Occipital lobe (tissue), 3 donors: ENCODE measurements at places on chromosomes 6 and 20. TPM values are rescaled to one million over a fixed set of nuclear protein-coding genes. Genes with fewer than 3 reads are reported as not detected.

ADGB gene
- 0.94 TPM for total RNA-seq

FAM209A gene
- total RNA-seq = not detected

GRCh38 chr6:72363844-72364740 is 257.8 kb upstream of the KCNQ5 start:
- peak; percentile 22 for DNase-seq

DNA sequence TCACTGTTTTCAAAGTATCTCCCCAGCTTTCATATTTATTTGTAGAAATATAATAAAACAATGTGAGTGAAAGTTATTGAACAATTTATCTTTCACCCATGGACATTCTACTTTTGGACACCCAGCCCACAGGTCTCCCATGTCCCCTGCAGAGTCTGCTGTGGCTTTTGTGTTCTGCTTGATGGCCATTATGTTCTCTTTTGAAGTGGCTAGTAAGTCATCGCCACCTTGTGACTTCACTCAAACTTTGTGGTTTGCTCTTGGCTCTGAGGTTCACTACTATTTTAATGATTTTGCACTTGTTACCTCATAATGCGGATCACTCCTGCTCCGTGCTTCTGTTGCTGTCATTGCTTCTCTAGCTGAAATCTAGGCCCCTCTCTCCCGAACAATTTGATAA is 10.2 kb upstream of the DEFB113 start:
- no peak for DNase-seq

- no peak for DNase-seq
Measured at GRCh38 chr6:19301980-19302379, 535.2 kb upstream of the ID4 start.
